Activated CD8-positive, alpha-beta memory T cell treated with anti-CD3 and anti-CD28 coated beads for 48 hours (primary cell): ENCODE measurements at places on chromosomes 1 and 21.

- DNase-seq: no peak
Measured at GRCh38 chr1:171127501-171127900, 36.8 kb downstream of the FMO3 start.

- DNase-seq: no peak
Measured at GRCh38 chr1:59885160-59885832, 41.3 kb downstream of the CYP2J2 start.

DNA sequence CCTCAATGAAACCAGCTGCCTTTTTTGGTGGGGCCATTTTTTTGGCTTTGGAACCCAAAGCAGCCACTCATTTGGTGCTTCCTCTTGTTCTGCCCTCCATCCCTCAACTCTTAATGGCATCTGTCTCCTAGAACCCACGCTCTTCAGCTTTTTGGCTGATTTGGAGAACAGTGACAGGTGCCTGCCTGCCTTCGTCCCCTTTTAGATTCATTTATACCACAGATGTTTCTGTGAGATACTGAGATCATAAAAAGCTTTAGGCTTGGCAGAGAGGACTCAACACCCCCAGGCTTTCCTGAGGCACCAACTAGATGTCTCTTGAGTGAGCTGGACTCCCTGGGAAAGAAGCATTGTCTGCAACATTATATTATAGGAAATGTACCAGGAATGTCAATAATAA, 20.4 kb upstream of the YTHDF2 start:
- DNase-seq: no peak

- no peak for DNase-seq
Measured at GRCh38 chr21:45887120-45887611, 94.4 kb upstream of the COL6A1 start.

DNA sequence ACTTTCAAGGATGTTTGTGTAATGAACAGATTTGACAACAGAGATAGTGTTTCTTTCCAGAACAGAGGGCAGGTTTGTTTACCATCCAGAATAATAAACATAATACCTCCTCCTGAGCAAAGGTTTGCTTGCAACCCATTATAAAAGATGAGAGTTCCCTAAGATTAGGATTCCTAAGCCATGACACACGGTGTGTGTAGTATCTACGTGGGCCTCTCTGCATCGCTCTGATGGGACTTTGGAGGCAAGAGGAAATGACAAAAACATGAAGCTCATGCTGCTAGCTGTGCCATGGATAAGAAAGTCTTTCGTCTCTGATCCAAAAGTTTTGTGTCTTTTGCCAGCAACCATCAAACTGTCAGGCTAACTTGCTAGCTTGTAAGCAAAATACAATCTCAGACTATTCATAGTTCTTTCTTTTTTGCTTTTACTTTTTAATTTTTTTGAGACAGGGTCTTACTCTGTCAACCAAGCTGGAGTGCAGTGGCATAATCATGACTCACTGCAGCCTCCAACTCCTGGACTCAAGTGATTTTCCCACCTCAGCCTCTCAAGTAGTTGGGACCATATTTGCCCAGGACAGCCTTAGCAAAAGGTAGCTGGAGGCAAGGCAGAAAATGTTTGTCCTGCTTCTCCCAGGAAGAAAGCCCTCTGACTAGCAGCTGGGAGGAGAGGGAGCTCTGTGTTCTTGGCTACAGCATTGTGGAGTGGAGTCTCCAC, 81.1 kb downstream of the LHX4 start:
- no peak for DNase-seq

GRCh38 chr1:161044908-161045735, 655 bp downstream of the USF1 start:
- no peak for DNase-seq

DNA sequence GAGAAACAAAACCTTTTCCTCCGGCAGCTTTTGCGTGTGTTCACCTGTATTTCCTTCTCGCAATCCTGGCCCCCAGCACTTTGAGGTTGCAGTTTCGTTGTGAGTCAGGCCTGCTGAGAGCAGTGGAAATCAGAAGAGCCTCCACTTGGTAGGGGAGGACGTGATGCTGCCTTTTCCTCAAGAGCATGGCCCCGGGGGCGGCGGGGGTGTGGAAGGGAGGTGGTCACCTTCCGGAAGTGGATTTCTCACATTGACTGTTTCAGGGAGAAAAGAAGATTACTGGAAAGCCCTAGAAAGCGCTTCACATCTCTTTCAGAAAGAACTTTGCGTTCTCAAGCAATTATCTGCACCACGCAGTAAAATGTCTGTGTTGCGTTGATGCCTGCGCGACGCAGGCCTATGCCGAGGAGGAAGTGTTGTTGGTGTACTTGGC, 12.2 kb upstream of the IL10 start:
- peak; percentile 65 for DNase-seq

GRCh38 chr1:62364721-62365120, 45.5 kb upstream of the KANK4 start:
- no peak for DNase-seq

DNA sequence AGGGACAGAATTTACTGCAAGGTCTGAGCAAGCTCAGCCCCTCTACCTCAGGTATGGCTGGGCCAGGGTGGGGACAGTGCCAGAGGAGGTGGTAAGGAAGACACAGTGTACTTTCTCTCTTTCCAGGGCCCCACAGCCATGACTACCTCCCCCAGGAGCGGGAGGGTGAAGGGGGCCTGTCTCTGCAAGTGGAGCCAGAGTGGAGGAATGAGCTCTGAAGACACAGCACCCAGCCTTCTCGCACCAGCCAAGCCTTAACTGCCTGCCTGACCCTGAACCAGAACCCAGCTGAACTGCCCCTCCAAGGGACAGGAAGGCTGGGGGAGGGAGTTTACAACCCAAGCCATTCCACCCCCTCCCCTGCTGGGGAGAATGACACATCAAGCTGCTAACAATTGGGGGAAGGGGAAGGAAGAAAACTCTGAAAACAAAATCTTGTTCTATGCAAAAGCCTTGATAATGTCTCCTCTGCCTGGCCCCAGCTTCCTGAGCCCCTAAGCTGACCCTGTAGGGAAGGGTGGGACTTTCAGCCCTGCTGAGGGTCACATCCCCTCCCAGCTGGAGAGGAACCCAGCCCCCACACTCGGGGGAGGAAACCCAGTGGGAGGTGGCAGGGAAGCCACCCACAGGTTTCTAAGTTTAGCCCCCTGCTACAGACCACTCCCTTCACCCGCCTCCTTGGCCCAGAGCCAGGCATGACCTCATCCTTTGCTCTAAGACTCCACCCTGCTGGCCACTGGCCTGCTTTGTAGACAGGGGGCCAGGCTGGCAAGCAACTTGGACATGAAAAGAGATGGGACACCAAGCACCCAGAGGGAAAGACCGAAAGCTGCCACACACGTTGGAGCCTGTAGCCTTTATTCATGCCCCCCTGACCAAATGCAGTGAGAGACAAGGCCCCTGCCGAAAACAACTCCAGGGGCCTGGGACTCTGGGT, 6.4 kb downstream of the RHOC start:
- peak; percentile 48 for DNase-seq

GRCh38 chr1:36351227-36351977, 28.0 kb upstream of the EVA1B start:
- DNase-seq: no peak

DNA sequence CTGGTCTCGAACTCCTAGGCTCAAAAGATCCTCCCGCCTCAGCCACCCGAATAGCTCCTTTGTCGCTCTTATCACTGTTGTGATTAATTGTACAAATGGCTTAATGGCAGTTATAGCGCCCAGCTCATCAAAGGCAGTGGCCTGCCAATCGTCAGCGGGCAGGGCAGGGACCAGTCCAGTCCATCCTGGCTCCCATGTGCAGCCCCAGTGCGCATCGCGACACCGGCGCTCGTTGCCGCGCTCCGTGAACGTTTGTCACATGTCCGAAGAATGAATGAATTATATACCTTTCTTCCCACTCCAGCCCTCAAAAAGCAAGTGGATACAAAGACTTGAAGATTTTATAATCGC, 18.4 kb downstream of the MTX1 start:
- no peak for DNase-seq

- DNase-seq: no peak
Measured at GRCh38 chr1:55300975-55301374, 85.8 kb upstream of the USP24 start.

GRCh38 chr1:30991862-30992606, 73.5 kb downstream of the PUM1 start:
- no peak for DNase-seq

DNA sequence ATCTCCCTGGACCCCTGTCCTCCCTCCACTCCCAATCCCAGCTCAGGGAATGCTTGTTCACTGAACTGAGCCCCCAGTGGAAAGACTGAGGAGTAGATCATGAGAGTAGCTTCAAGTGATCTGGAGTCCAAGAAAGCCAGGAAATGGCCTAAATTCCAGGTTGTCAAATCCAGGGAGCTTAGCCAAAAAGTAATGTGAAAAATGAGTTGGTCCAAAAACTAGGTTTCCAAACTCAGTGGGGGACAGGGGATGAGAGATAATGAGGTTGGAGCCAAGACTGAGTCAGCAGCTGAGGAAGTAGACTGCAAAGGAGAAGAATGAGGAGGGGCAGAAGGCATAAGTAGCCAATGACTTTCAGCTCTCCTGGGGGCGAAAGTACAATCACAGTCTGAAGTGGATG, 284.1 kb upstream of the BEND5 start:
- no peak for DNase-seq
